ENCODE measurements at places on chromosomes 11 and 22.

DNA sequence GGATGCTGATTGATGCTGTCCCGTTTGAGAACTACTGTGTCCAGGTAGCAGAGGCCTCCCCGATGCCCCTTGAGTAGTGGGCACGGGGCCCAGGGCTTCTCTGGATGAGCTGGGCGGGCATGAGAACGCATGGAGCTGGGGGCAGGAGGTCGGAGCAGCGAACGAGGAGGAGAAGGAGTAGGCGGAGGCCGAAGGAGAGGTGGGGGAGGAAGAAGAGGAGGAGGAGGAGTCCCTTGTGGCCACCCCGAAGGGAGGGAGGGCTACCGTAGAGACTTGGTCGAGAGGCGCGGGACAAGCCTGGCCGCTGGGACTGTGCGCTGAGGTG, 62.9 kb downstream of the CRYBB2 start:
- DNase-seq = no peak

GRCh38 chr11:86248609-86249008, 4.1 kb downstream of the EED start:
- DNase-seq = no peak

GRCh38 chr11:70628176-70628854, 230.0 kb downstream of the CTTN start:
- DNase-seq = no peak

DNA sequence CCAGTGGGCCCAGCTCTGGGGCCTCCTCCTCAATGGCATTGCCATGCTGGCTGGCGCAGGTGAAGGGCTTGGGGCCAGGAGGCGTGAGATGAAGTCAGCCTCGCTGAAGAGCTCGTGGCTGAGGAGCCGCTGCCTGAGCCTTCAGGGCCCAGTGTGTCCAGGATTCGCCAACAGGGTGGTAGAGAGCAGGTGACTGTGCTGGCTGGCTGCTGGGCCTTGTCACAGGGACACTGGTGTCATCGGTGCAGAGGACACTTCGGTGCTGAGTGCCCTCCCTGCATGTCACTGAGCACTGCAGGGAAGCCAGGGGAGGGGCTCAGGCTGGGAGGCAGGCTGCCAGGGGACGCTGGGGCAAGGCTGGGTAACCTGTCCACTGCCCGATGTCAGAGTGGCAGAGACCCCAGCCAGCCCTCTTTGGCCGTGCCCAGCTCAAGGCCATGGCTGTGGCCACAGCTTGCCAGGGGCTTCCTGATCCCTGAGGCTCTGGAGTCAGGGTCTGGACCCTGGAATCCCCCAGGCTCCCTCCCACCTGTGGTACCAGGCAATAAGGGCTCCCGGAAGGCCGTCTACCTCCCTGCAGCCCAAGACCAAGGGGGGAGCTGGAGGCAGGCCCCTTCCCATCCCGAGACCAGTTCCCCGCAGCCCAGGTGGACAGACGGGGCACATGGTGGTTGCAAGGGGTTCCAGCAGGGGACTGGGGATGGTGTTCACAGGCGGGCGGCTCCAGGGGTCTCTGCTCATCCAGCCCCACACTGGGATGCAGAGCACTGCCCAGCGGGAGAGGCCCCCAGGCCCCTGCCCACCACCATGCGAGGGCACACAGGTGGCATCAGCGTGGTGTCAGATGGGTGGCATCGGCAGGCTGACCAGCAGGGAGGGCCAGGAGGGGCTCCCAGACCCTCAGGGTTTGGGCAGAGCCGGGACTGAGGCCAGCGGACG, 63.9 kb downstream of the ARFGAP3 start:
- DNase-seq = no peak

DNA sequence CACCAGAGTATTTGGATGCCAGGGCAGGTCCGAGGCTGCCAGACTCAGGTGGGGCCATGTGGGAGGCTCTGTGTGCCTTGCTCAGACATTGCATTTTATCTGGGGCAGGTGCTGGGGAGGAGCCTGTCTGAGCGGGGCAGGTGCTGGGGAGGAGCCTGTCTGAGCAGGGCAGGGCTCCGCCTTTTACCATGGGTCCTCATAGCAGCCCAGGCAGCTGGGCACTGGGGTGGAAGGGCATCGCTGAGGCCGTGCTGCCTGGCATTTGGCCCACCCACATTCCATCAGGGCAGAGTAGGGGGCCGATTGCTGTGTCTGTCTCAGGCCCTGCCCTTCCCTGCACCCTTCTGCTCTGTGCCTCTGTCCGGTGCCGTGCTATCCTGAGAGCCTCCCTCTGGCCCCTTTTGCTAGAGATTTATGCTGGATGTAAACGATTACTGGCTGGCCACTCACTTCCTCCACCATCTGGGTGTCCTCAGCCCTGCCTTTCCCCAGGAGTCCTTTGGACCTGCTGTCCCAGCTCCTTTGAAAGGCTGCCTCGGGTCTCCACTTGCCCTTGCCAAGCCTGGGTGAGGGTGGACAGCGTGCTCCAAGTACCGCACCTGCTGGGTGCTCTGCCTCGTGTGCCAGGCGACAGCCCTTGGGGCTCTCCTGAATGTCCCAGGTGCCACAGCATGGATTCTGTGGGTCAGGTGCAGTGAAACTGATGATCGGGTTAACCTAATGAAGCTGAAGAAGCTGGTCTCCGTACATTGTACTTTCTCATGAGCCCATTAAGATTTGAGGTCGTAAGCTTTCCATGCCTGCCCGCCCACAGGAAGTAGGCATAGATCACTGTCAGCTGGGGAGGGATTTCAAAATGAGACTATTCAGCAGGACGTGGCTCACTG, 281.6 kb downstream of the TBC1D22A start:
- DNase-seq = no peak

- DNase-seq = no peak
These were observed 10.7 kb downstream of the TAB1 start for GRCh38 chr22:39410264-39410663.

GRCh38 chr11:35141071-35141470, 2.1 kb downstream of the CD44 start:
- DNase-seq = no peak

DNA sequence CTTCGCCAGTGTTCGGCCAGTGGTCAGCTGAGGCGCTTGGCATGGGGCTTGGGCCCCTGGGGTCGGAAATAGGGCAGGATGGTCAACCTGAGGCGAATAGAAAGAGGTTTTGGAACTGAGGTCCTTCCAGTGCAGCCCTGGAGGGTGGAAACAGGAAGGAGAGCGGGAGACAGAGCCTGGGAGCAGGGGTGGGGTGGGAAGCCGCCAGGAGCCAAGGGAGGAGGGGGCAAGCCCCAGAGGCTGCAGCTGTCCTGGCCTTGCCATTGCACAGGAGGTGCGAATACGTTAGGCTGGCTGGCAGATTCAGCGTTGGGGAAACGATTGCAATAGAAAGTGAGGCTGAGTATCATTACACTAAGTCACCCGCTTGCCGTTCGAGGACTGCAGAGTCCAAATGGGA, 13.9 kb upstream of the KCTD17 start:
- no peak for DNase-seq

DNA sequence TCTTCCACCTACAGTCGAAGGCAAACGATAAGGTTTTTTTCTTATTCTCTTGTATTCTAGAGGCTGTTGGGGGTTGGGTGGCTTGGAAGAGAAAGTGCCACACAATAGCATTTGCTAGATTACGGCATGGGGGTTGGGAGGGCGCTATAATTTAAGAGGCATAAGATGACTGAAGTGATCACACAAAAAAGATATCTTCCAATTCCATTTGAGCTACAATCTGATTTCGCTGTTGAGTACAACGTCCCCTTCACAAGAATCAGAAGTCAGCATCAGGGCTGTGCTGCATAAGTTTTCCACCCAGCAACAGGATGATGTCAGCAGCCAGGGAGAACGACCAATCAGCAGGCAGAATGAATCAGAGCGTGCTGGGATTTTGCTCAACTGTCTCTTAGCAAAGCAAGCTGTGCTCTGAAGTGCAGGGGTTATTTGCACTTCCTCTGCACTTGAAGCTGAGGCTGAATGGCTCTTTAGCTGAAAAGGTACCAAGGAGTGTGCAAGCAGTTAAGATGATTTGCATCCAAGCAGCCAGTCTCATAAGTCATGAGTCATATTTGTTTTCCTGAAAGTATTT, 23.2 kb upstream of the SESN3 start:
- peak; percentile 36 for DNase-seq

- DNase-seq = no peak
These were observed at the start of gene TTC38 for GRCh38 chr22:46267431-46268279. TTC38 (plus strand) TSS chr22:46268008; CDS start chr22:46268040, 32 bp downstream.

- no peak for DNase-seq
These were observed 15.4 kb downstream of the BAD start for GRCh38 chr11:64268893-64269539.

- DNase-seq = no peak
These were observed 30.6 kb downstream of the PRDM11 start for GRCh38 chr11:45176996-45177395.

GRCh38 chr22:17930455-17931313, 93.7 kb downstream of the MICAL3 start:
- DNase-seq = no peak

DNA sequence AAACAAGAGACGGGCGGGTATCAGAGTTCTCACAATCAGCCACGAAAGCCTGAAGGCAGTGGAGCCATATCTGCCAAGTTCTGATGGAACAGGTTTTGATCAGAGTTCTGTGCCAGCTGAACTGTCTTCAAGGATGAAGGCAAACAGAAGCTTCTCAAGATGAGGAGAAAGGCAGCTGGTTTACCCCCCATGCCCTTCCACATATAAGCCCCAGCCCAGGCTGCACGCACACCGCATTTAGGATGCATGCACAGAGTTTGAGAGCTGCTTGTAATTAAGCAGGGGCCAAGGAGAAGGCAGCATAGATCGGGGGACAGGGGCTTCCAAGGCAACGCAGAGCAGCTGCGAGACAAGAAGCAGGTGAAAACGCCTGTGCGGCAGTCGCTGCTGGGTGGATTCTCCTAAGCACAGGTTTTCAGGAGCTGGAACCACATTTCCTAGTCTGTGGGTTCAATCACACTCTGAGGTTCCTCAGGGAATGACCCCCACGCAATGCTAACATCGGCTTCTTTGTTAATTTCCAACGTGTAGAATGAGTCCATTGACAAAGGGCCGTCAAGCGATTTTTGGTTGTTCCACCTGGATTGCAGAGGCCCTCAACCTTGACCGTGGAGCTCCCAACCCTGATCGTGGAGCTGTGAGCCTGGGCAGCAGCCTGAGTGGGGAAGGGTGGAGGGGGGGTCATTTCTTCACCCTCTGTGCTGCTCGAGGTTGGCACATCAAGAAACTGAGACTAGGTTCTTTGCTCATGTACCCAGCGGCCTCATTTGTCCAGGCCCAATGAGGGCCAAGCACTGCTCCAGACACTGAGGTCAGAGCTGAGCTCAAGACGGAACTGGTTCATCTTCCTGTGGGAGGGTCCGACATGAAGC, 81.7 kb upstream of the SHISAL1 start:
- no peak for DNase-seq

DNA sequence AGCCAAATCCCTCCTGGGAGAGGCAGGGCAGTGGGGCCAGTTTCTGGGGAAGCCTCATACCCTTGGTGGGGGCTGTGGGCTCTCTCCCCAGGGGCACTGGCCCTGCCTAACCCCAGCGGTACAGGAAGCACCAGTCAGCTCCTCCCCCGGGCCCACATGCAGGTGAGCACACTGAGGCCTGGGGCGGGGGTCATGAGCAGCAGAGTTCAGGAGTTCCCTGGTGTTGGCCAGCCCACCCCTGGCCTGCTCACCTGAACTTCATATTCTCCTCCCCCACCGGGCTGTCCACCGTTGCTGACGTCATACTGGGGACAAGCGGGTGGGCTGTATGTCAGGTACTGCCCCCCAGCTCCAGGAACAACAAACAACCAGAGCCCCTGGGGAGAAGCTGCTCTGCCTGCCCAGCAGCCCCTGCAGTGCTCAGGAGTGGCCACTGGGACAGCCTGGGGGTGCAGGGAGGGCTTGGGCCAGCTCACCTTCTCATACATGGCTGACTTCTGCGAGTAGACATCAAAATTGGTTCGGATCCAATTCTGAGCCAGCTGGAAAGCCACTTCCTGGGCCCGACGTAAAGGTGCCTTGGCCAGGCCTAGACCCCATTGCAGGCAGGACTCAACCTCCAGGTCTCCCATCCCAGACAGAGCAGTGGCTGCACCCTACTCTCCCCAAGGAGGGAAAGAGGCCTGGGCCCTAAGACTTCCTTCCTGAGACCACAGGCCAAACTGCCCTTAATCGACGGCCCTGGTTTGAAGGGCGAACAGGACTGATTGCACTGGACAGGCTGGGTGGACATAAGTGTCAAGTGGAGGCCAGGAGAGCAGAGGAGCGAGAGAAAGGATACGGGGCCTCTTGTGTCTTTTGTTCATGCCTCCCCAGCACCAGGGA, 20.8 kb downstream of the TREH start:
- no peak for DNase-seq

GRCh38 chr11:100925935-100926334, 203.7 kb downstream of the PGR start:
- DNase-seq = no peak

DNA sequence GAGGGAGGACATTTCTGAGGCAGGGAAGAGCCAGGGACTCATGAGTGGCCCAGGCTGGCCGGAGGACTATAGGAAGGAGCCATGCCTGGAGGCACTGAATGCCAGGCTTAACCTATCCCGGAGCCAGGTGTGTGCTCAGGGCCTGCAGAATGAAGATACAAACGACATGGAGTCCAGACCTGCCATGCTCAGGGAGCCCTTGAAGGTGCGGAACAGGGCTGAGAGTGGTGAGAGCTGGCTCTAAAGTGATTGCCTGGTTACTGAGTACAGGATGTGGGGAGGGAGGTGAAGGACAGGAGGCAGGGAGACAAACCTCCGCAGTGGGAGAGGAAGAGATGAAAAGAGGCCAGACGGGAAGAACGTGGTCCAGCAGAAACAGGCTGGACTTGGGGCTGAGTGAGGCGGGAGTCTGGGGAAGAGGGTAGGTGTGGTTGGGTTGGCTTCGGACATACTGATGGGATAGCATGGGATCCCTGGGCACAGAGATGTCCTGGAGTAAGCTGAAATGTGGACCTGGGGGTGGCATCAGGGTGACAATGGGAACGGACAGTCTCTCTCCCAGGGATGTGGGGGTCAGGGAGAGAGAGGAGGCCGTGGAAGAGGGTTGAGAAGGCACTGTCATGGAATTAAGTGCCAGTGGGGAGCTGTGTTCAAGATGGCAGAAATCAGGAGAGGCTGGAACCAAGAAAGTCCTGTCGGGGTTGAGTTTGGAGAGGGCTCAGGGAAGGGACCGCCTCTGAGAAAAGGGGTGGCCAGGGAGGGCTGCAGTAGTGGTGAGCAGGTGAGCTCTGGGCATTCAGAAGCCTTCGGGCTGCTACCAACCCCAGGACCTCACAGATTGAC, 1.5 kb upstream of the ANKRD13D start:
- DNase-seq = no peak

DNA sequence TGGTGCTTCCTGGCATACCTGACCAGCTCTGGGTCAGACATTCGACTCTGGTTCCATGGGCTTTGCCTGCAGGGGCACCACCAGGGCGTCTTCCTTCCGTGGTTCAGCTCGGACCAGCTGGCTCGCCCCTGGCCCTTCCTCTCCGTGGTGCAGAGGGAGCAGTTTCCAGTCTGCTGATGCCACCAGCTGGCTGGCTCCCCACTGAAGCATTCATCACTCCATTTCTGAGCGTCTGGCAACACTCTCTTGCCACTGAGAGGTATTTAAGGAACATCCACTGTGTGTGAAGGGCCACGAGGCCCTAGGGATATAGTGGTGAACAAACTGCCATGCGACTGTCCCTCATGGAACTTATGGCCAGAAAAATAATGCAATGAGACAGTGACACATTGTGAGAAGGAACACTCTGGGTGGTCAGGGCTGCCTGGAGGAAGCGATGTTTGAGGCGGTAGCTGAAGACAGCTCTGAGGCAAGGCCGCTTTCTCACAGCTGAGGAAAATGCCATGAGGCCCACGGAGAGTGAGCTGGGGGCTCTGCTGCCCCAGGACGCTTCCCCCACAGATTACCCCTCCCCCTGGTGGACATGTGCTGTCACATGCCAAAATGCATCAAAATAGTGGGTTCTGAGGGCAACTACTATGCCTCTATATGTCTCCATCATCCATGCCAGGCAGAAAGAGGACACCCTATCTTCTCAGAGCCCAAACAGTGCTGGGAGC, 44.9 kb upstream of the ARFGAP3 start:
- DNase-seq = no peak
